ENCODE measurements at places on chromosomes 5 and 9. TPM values are rescaled to one million over a fixed set of nuclear protein-coding genes. Genes with fewer than 3 reads are reported as not detected.
A peak's percentile ranks its signal among the peaks of the same experiment; 100 is the strongest.

DNA sequence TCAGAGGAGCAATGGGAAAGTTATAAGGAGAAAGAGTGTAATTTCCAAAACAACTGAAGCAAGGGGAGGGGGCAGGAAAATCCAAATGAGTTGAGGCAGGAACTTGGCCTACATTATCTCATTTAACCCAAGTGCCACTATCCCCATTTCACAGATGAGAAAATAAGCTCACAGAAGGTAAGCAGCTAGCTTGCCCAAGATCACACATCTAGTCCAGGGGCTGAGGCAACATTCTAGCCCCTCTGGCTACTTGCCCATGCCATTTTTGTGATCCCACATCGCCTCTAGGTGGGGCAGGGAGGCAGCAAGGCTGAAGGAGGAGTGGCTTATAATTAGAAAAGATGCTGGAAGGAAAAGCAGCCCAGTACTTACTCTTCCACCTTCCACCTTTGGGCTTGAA, 2.6 kb upstream of the PSIP1 start:
- H3K36me3 ChIP-seq, result peaks cover 15% of the 10 kb centered on the region
- DNase-seq, result peak; percentile 39
- H3K4me1 ChIP-seq, result peaks cover 31% of the 10 kb centered on the region
- H3K4me3 ChIP-seq, result no peak overlapping the region

DNA sequence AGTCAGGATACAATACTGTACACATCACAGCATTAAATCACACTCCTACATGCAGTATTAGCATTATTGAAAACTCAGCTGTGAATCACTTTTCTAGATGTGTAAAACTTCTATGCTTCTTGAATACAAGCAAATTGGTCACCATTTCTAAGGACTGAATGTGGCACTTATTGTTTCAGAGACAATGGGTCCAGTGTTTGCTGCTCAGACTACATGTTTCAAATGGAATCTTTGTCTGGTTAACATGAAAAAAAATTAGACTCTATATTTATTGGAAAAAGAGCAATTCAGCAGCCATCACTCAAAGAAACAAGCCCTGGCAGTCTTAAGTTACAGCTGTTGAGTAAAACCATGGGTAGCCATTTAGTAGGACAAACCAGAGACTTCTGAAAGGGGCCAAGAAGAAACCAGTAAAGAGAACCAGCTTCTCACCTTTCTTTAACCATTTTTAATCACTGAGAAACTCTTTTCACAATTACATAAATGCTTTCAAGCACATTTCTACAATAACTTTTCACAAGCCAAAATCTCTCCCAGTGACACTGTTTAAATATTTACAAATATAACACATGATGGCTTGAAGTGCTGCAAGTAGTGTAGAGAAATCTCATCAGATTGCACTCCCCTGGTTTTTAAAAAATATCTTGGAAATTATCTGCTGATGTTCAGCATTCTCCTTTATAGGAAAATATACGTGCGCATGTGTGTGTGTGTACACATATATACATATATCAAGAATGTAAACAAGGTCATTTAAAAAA, 35.2 kb downstream of the OR2K2 start:
- no peaks in the 10 kb centered on the region for H3K36me3 ChIP-seq
- H3K4me3 ChIP-seq, result no peak overlapping the region
- no peak overlapping the region for H3K27ac ChIP-seq
- no peak for DNase-seq

DNA sequence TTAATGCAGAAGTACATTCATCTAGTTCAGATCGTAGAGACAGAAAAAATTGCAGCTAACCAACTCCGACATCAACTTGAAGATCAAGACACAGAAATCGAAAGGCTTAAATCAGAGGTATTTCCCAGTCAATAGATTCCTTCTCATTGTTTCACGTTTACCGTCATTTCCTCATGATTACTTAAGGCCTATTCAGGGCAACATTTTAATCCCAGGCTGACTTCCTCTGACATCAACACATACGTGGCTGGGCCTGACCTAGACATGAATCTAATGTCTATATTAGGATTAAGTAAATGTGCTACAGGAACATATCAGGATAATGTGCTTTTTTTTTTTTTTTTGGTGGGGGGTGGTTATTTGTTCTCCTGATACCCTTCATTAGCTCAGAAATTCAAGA, 107.9 kb downstream of the RASGRF2 start:
- no peak overlapping the region for H3K4me3 ChIP-seq
- no peak for DNase-seq
- peaks cover 18% of the 10 kb centered on the region for H3K4me1 ChIP-seq

The SLC27A6 gene
- total RNA-seq, result not detected

DNA sequence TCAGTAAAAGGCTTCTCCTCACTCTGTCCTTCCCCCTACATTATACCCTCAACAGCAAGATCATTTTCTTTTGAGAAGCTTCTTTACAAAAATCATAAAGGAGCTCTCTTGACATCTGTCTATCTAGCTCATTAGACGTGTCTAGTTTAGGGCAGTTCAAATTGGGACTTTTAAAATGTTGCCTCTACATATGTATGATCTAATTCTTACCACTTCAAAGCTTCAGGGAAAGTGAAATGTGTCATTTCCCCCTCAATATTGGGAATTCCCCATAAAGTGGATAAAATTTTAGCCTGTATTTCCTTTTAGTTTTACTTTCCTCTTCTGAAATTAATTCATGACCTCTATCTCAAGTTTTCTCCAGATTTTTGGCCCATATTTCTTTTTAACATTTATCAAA, 323.7 kb downstream of the ARRDC3 start:
- H3K4me3 ChIP-seq, result no peak overlapping the region
- H3K36me3 ChIP-seq, result no peaks in the 10 kb centered on the region
- no peak for DNase-seq
- no peak overlapping the region for H3K27ac ChIP-seq

The TRAF1 gene
- 103 TPM for total RNA-seq

DNA sequence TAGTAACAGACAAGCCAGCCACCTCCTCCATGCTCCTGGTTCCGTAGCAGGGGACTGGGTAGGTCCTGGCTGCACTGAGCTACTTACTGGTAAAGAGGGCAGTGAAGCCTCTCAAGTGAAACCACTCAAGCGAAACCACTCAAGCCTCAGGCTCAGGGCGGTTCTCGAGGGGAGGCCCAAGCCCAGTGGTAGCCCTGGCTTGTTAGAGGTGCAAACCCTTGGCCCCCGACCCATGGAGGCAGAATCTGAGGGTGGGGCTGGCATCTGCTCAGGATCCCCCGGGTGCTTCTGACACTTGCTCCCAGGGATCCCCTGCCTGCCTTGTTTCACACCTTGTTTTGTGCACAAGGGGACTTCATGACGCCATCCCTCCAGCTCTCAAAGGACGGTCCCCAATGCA, 76.5 kb upstream of the OLFM1 start:
- H3K27ac ChIP-seq, result no peak overlapping the region
- no peak for DNase-seq
- no peaks in the 10 kb centered on the region for H3K36me3 ChIP-seq

DNA sequence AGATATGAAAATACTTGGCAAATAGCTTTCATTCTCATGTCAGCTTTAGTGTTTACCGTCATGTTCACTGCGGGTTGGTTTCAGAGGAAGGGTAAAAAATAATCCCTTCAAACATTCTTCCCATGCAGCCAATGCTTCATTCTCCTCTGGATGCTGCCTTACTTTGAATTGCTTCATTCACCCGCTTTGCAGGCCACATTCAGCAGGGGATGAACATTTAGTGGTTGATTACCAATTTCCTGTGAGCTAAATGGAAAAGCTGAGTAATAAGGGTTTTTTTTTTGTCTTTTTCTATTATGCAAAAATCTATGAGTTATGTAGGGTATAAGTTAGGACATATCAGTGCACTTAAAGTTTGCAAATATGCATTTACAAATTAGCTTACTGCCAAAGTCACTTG, 96.3 kb upstream of the MEF2C start:
- peaks cover 19% of the 10 kb centered on the region for H3K4me1 ChIP-seq
- peaks cover 9% of the 10 kb centered on the region for H3K27me3 ChIP-seq
- DNase-seq, result peak; percentile 39
- H3K27ac ChIP-seq, result no peak overlapping the region
- no peak overlapping the region for H3K4me3 ChIP-seq

DNA sequence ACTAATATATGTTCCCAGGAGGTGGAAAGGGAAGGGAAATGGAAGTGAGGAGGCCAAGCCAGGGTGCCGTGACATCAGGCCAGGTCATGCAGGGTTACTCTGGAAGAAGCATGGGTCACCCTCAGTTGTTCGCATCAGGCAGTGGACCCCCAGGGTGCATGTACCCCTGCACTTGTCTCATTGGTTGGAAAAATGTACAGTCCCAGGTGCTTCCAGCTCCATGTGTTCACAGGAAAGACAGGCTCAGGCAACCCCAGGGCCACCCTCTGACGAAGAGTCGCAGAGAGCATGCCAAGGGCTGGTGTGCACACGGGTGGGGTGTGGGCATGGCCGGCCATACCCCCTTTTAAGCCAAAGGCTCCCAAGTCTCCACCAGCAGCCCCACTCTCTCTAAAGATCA, 208.9 kb downstream of the AOPEP start:
- no peaks in the 10 kb centered on the region for H3K27me3 ChIP-seq
- DNase-seq, result no peak
- no peak overlapping the region for H3K4me3 ChIP-seq
- H3K4me1 ChIP-seq, result peaks cover 6% of the 10 kb centered on the region
- H3K36me3 ChIP-seq, result peaks cover 5% of the 10 kb centered on the region
- H3K27ac ChIP-seq, result no peak overlapping the region

DNA sequence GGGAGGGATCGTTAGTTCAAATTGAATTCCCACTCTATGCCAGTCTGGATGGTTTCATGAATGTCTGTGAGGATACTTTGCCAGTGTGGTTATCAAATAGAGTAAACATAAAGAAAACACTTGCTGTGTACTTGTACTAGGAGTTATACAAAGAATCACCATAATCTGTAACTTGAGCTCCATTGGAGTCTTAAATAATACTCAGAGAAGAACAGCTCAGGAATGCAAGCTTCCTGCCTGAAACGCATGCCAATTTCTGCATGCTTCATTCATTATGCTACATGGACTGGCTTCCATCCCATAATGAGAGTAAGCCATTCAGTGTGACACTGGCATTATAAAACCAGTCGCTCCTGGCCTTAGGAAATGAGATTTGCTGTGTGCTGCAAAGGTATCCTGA, 351.4 kb downstream of the SEMA5A start:
- H3K4me3 ChIP-seq, result no peak overlapping the region
- no peaks in the 10 kb centered on the region for H3K4me1 ChIP-seq
- H3K27me3 ChIP-seq, result no peaks in the 10 kb centered on the region
- H3K36me3 ChIP-seq, result no peaks in the 10 kb centered on the region

The GDNF gene
- total RNA-seq, result not detected

The RASGRF2 gene
- total RNA-seq, result 8.2 TPM

The CYSRT1 gene
- total RNA-seq, result 0.42 TPM

The WDR36 gene
- 58.6 TPM for total RNA-seq

DNA sequence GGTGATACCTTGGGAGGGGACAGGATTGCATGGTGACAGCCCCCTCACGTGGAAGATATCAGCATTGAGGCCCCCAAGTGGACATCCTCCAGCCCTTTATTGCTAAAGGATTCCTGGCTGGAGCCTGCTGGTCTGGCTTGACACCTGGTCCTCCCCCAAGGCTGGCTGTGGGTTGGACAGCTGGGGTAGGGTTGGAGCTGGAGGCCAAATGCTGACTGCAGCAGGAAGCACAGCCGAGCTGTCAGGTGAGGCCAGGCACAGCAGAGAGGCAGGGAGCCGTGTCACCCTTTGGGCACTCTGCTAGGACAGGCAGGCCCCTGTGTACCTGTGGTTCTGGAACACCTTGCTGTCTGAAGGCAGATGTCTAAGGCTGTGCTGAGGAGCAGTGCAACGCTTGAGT, 2.2 kb downstream of the CACFD1 start:
- no peak for DNase-seq
- no peaks in the 10 kb centered on the region for H3K27me3 ChIP-seq
- H3K4me1 ChIP-seq, result no peaks in the 10 kb centered on the region
- no peak overlapping the region for H3K27ac ChIP-seq
- no peak overlapping the region for H3K4me3 ChIP-seq
- H3K36me3 ChIP-seq, result no peaks in the 10 kb centered on the region

The AGXT2 gene
- not detected for total RNA-seq

DNA sequence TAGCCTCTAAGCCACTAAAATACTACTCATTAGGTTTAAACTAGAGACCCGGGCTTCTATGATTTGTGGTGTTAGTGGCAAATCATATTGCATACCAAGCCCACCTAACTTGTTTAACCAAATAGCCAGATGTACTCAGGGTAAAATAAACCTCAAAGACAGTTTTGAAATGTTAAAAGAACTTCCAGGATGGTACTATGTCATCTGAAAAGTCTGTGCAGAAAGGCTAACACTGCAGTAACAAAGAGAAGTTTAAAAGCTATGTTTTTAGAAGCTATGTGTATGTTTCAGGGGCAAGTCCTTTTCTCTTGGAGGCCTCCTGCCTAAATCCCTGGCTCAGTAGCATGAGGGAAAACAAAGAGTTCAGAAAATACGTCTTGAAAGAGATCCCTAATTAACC, 84.9 kb upstream of the IL7R start:
- H3K27me3 ChIP-seq, result no peaks in the 10 kb centered on the region
- no peak overlapping the region for H3K4me3 ChIP-seq
- H3K36me3 ChIP-seq, result peaks cover 12% of the 10 kb centered on the region
- H3K27ac ChIP-seq, result peak overlapping the region; percentile 24

GRCh38 chr5:119131530-119132304, 60.8 kb downstream of the DMXL1 start:
- H3K36me3 ChIP-seq, result peaks cover 50% of the 10 kb centered on the region
- H3K27me3 ChIP-seq, result no peaks in the 10 kb centered on the region
- DNase-seq, result no peak
- no peak overlapping the region for H3K4me3 ChIP-seq
- H3K27ac ChIP-seq, result no peak overlapping the region

DNA sequence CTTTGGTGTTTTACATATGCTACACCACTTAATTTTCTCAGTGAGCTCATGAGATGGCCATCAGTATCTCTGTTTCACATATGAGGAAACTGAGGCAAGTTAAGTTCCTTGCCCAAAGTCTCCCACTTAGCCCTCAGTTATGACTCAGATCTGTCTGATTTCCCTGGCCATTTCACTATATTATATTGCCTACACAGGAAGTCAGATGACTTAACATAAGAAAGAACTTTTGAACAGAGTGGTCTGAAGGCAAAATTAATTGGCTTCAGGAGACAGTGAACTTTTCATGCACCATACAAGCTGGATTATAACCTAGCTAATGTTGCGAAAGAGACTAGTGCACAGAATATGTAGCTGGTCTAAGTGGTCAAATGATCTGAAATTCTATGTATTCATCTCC, 221.6 kb downstream of the NFIB start:
- DNase-seq, result no peak
- H3K4me3 ChIP-seq, result no peak overlapping the region
- H3K27ac ChIP-seq, result no peak overlapping the region
- H3K27me3 ChIP-seq, result no peaks in the 10 kb centered on the region
- H3K4me1 ChIP-seq, result no peaks in the 10 kb centered on the region

All from activated CD4-positive, alpha-beta T cell treated with anti-CD3 and anti-CD28 coated beads for 36 hours (primary cell).